CD8-positive, alpha-beta memory T cell (primary cell): ENCODE measurements at places on chromosomes 6 and 20. TPM values are rescaled to one million over a fixed set of nuclear protein-coding genes. Genes with fewer than 3 reads are reported as not detected.

TRIM15 gene
- total RNA-seq, result not detected

DNA sequence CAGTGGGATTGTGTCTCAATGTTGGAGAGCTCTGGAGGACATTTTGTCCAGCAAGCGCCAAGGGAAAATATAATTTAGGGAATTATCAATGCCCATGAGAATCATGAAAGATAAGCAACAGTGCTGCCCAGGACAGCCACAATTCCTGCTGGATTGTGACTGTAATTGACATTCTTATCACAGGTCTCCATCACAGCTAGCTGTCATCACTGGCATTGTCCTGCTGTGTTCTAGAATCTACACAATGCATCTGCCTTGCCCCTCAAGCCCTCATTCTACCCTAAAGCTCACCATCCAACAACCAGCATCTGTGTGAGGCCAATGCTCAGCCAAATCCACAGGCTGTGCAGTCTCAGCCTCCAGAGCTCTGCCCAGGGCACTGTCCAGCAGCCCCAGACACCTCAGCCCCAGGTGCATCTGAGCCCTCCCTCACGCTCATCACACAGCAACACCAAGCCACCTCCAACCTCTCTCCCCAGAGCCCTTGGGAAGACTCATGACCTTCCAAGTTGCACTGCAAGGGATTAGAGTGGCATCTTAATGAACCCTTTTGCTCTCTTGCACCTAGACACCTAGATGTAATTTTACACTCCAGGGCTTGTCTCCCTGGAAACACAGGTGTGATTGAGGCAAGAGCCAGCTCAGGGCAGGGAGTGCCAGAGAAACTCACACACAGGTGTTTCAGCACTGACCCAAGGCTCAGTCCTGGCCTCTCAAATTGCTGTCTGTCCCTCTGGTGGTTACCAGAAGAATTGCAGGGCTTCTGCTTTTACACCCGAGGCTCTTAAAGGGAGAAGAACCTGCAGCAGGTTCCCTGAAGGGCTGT lies 85.2 kb upstream of the PHACTR3 start:
- H3K4me3 ChIP-seq, result no peak overlapping the region
- DNase-seq, result no peak
- no peaks in the 10 kb centered on the region for H3K4me1 ChIP-seq

GRCh38 chr20:62557999-62558408 lies 82.2 kb upstream of the GATA5 start:
- H3K27ac ChIP-seq, result no peak overlapping the region
- H3K36me3 ChIP-seq, result no peaks in the 10 kb centered on the region
- H3K27me3 ChIP-seq, result peaks cover 12% of the 10 kb centered on the region
- no peaks in the 10 kb centered on the region for H3K4me1 ChIP-seq

GRCh38 chr6:146297815-146298214 lies 245.8 kb upstream of the RAB32 start:
- H3K4me1 ChIP-seq, result no peaks in the 10 kb centered on the region
- DNase-seq, result no peak
- no peaks in the 10 kb centered on the region for H3K27me3 ChIP-seq
- H3K36me3 ChIP-seq, result no peaks in the 10 kb centered on the region
- H3K4me3 ChIP-seq, result no peak overlapping the region

GRCh38 chr6:149080511-149080910 lies 237.0 kb upstream of the TAB2 start:
- H3K36me3 ChIP-seq, result no peaks in the 10 kb centered on the region
- peaks cover 28% of the 10 kb centered on the region for H3K4me1 ChIP-seq
- no peak overlapping the region for H3K27ac ChIP-seq
- H3K4me3 ChIP-seq, result no peak overlapping the region
- peaks cover 4% of the 10 kb centered on the region for H3K27me3 ChIP-seq
- no peak for DNase-seq

DNA sequence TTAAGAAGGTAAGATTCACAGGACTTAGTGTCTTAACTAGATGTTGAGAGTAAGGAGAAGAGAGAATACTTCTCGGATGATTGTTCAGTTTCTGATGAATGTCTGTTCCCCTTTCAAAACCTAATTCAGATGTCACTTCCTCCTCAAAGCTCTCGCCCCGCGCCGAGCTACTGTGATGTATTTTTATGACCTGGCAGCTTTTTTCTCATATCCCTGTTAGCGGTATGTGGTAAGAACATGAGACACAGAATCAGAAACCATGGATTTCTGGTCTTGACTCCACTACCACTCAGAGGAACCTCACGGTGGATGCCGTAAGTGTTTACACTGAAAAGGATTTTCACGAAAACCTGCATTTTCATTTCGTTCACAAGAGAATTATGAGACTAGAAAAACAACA lies 48.4 kb downstream of the CEP43 start:
- peak overlapping the region; percentile 44 for H3K4me3 ChIP-seq
- no peaks in the 10 kb centered on the region for H3K36me3 ChIP-seq
- H3K27me3 ChIP-seq, result no peaks in the 10 kb centered on the region
- H3K4me1 ChIP-seq, result peaks cover 17% of the 10 kb centered on the region
- DNase-seq, result no peak
